Stimulated activated CD4-positive, alpha-beta T cell treated with anti-CD3 and anti-CD28 coated beads, Interleukin-1b, Interleukin-23, amount 100 ng/mL, for 1 hour (primary cell): ENCODE measurements at places on chromosomes 3 and 15.

DNA sequence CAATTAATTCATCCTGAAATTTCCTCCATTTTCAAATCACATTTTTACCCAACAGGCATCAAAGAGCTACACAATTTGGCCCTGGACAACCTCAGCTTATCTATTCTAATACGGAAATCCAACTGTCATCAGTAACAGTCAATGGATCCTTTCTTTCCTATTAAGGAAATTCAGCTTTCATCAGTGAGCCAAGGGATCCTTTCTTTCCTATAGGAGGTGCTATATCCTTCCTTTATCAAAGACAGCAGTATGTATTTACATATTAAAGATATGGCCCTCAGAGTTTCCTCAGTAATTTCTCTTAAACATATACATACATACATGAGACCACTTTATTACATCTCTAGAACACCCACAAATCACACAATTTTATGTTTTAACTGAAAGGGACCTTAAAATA, 10.1 kb downstream of the DHX36 start:
- DNase-seq = no peak

DNA sequence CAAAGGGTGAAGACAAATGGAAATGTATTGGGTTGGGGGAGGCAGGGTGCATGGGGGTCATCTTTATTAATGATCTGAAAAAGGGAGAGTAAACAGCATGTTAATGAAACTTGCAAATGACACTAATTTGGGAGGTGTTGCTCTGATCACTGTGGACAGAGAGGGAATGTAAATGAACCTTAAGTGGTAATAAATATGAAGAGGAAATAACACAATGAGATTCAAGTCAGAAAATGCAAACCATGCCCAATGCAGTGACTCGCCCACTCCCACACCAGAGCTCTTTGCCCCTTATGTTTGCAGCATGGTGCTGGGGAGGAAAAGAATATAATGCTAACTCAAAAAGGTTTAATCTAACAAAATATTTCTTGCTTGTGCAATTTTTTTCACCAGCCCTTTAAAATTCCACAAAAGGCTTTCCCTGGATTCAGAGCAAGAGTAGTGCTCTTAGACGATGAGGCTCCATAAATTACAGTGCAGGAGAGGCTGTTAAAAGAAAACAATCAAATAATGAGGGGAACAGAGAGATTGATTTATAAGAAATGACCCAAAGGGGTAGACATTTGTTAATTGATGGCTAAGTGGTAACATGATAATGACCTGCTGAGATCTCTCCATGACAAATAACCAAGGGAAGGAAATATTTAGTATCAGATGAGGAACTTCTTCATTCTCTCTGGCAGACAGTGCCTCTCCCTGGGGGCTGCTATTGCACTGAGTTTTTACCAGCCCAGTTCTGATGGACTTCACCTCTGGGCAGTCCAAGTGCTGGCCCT, 210.0 kb upstream of the PPP2R3A start:
- no peak for DNase-seq

GRCh38 chr15:78004222-78004727, 73.2 kb downstream of the TBC1D2B start:
- DNase-seq = no peak

DNA sequence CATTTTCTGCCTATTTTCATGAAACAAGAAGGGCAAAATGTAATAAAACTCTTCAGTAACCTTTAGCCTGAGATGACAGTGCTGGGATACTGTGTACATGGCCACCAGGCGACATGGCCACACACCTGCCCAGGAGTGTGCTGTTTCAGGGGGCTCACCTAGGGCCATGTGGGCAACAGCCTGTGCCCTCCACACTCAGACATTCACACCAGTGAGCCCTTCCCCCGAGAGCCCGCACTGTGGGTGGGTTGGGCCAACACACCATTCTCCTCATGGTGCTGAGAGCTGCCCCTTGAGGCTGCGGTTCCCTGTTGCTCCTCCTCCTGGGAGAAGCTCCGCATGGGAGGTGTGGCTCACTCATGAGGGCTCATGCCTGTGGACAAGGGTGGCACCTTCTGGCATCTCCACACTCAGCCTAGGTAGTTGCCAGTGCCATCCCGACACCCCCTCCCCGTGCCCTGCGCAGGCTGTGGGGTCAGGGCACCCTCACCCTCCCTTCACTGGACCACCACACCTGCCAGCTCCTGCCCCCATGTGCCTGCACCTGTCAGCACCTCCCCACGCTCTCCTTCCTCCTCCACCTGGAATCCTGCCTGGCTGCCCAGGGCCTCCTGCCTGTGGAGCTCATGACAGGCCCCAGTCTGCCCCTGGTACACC, 19.7 kb downstream of the OCA2 start:
- DNase-seq = no peak

DNA sequence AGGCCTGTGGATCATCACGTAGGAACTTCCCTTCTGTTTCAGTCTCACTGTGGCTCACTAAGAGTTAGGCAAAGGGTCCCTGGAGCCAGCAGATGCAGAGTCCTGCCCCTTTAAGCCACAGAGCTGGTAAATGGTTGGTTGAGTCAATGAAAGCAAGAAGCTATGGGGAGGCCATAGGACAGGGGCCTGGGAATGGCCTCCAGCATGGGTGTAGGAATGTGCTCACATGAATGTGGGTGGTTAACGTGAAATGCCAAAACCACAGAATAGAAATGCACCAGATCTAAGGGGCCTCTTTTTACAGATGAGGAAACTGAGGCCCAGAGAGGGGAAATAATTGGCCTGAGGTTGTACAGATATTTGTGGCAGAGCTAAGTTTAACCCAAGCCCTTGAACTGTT, 150.3 kb downstream of the TLE3 start:
- no peak for DNase-seq

DNA sequence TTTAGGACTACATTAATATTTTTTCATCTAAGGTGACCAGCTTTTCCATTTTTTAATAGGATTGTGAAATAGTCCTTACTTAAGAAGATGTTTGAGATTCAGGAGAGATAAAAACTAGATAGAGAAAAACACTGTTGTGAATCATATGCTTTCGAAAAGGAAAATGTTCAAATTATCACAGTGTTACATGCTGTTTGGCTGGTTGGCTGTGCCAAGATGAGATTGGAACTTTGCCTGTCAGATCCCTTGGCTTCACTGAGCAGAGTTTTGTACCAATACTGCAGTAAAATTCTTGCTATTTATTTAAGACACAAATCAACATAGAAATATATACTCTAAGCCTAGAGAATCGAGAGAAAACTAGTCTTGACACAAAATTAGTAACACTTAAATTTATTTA, 117.2 kb downstream of the OXSM start:
- no peak for DNase-seq

- DNase-seq = no peak
These were observed 14.7 kb upstream of the SYN2 start for GRCh38 chr3:11989383-11990038.

DNA sequence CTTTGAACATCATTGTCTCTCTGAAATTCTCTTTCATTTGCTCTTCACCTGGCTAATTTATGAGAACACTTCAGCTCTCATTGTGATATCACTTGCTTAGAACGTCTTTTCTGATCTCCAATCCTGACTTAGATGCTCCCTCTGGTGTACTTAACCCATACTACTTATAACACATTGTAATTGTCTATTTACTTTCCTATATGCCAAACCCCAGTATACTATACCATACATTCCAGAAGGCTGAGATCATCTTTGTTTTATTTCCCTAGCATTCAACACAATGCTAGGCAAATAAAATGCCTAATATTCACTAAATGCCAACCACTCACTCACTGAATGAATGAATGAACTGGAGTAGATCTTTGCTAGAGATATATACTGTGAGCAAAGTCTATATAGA, 27.0 kb upstream of the PEX5L start:
- DNase-seq = no peak

DNA sequence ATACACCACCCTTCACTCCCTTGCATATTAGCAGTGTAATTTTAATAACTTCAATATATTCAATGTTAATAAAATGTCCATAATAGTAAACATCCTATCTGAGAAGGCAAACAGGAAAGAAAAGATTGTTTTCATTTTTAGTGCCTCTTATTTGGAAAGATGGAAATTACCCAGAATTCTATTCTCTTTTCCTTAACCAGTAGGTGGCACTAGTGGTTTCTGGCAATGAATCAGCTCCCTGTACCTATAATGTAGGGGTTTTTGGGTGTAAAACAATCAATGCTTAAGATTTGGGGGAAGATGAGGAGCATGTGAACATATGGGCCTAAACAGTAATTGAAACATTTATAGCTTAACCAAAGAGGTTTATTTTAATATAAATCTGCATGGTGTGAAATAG, 5.7 kb upstream of the SEMA6D start:
- DNase-seq = no peak

DNA sequence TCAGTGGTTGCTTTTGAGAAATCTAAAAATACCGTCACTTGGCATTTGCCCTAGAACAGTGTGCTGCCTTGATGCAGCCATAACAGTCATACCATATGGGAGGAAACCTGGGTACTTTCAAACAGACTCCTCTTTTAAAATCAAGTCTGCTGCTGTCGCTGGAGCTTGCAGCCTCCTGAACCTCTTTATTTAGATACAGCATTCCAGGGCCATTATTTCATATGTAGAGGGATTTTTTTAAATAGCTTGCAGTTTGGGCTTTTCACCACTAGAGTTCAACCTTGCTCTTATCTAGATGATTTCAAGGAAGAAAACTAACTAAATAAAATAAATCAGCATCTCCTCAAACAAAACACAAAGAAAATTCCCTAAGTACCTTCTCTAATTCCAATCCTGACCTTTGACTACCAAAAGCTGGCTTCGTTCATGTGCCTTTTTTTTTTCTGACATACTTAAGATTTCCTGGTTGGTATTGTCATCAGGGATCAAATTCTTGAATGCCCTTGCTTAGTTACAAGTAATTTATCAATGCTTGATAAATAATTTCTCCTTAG, 111.6 kb downstream of the KBTBD8 start:
- no peak for DNase-seq

DNA sequence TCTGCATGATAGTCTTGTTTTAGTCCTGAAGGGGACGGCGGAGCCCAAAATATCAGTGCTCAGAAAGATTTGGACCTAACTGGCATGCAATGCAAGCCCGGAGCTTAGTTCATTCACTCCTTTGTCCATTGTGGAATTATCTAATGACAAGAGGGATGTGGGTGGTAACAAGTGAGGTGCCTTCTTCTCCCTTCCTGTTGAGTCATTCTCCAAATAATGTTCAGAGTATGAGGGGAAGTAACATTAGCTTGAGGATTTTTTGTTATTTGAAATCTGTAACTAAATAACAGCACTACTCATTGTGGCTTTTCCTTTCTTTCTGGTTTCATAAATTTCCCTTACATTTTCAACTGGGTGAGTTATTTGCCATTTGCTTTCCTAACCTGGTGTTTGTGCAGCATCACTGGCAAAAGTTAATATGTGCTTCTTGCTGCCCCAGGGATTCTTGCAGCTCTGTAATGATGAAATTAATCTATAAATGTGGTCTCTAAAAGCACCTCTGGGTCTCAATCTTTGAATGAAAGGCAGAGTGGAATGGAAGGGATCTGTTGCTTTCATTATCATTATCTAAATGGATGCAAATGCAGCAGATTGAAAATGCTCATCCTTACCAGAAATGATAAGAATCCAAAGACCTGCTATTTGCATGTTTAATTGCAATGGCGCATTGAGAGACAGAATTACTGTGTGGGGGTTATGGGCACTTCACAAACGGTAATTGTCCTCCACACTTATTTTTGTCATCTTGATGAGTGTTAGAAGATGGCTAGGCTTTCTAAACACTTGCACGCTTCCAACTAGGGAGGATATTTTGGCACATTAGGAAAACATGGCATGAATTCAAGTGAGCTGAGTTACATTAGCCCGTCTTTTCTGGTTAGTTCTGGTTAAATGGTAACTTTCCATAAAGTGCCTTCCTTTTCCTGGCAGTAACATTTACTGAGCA, 89.9 kb upstream of the MITF start:
- no peak for DNase-seq

DNA sequence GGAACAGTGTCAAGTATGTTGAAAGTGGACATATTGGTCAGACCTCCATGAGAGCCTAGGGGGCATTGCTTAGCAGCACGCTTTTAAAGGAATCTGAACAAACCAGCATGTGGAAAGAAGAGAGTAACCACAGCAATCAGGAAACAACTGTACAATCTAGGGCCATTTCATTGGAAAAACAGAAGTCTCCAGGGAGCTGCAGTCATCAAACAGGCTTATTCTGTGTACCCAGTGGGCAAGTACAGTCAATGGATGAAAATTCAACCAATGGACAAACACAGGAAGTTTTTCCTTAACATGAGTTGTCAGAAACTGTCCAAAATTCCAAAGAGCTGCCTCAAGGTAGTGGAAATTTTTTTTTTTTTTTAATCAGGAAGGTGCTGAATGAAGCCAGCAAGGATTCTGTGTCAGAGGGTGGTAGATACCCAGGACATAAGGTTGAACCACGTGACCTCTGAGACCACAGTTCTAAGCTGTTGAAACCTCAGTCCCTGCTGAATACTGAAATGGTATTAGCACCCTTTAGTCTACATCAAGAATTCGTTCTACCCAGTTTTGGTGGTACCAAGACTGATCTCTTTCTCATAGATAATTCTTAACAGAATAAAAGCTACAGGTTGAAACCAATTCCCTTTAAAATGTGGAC, 4.4 kb upstream of the DLG1 start:
- no peak for DNase-seq

DNA sequence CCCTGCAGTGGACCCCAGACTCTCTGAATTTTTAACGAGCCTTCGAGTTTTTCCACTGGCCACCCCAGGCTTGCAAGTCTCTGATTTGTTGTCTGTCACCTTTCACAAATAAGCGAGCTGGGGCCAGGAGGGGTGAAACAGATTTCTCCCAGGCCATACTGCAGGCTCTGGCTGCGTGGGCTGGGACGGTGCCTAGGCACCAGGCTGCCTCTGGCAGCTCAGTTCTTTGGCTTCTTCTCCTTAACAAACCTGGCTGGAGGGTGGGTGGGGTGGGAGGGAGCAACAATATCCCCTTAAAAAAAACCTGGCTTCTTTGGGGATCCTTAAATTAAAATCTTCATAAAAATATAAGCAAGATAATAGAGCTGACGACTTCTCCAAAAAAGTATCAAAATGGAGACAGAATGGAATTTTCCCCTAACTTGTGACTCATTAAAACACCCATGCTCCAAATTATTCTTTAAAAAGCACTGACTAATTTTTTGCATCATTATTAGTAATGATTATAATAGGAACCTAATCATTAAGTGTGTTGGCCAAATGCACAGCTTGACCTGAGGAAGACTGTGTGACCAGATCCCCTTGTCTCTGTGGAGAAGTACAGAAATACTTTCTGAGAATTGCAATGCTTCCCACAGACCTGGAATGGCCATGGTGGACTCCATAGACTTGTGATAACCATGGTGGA, 84.1 kb downstream of the SNRK start:
- no peak for DNase-seq

DNA sequence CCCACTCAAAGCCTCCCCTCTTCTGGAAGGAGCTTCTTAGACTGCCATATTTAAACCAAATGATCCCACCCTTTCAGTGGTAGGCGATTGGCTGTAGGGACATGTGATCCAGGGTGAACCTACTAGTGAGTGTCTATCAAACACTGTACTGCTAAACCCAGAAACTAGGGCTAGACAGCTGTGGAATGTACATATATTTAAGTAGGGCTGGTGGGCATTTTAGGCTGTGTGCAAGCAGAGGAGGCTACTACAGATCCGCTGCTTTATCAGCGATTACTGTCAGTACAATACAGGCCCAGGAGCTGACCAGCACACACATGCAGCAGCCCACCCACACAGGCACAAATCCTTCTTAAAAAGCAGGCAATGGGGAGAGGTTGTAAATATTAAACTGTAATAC, 15.4 kb upstream of the LARP6 start:
- DNase-seq = no peak

GRCh38 chr3:49295489-49296058, 18.5 kb upstream of the C3orf62 start:
- DNase-seq = no peak
